ENCODE measurements at places on chromosomes 2 and 18.

GRCh38 chr2:120294008-120294340 is 41.3 kb downstream of the RALB start:
- DNase-seq, result no peak

DNA sequence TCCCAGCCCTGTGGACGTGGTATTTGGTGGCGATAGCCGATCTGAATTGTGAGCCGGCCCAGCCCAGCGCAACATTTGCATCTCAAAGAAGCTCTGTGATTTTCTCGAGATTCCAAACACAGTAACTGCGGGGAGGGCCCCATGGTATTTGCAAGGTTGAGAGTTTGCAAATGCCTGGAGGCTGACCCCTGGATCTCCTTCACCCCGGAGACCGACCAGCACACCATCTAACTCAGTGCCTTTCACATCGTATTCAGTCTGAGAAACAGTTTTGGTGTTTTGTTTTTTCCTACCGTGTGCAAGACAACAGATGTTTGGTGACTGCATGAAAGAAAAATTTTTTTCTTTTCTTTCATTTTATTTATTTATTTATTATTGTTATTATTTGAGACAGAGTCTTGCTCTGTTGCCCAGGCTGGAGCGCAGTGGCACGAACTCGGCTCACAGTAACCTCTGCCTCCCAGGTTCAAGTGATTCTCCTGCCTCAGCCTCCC is 40.3 kb downstream of the MYCN start:
- no peak for DNase-seq

DNA sequence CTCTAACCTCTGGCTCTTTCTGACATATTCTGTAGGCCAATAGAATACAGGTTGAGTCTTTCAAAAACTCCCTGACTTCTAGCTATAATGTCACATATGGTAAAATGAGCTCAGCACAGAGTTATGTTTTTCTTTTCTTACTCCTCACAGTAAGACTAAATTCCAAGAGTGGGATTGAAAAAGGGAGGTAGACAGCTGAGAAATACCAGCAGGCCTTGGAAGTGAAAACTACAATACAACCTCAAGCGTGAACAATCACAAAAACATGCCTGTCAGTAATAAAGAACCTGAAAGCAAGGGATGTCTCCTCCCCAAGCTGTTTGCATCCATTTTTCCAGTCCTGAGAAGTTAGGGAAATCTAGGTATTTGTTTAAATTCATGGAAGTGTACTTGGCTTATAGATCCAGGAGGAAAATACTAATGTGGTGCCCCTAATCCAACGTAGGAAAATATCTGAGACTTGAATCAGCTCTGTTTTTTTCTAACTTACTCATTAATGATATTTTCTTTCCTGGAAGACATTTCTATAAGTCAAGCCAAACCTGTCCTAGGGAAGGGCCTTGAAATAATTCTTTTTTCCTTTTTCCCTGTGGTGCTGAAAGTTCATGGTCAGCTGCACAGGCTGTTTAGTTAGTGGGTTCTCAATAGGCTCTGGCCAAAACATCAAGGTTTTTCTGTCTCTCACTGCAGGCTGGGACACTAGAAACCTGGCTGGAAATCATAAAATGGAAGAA is 167.9 kb upstream of the SPATS2L start:
- DNase-seq, result no peak

- DNase-seq, result no peak
Observed at GRCh38 chr2:237558961-237559641, 7.3 kb upstream of the PRLH start.

DNA sequence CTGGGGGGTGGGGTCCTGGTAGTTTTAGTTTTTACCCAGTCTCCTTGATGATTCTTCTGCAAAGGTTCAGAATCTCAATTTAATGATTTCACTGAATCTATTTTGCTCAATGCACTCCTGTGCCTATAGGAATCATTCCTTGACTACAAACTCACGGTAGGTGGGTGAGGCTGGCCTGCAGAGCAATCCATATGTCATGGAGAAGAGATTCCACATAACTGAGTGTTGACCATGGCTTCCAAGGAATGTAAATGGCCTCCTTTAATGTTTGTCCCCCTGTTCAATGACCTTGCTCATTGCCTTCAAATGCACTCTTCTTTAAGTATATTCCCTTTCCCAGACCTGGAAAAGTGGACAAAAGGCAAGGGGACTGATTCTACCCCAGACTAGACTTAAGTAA is 12.5 kb downstream of the FAP start:
- DNase-seq, result no peak

DNA sequence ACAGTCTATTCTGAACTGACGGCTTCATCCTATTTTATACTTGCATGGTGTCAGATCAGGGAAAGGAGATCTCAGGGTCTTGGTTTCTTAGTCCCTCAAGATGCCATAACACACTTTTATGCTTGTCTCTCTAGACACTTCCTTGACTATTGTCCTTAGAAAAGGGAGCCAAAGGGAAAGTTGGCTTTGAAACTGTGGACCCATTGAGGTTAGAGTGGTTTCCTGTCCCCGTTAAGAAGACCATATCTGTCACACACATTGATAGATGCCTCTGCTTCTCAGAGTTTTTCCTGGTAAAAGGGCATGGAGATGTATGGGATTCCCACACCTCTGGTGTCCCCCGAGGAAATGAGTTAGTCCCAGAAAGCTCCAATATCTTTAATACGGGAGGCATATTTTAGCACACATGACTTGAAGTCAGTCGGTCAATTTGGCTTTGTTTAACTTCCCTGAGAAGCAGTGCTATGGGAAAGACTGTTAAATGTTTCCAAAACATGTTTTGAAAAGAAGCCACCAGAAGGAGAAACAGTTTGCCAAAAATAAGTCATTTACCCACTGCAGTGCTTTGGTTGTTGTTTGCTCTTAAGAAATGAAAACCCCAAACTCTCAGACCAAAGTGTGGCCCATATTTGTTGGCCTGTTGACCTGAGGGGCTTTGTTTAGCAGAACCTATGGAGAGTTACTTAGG is 133.4 kb upstream of the CXCR4 start:
- no peak for DNase-seq

- DNase-seq, result no peak
Observed at GRCh38 chr2:221802089-221802488, 230.0 kb upstream of the EPHA4 start.

- DNase-seq, result no peak
Observed at GRCh38 chr2:103161456-103162289, 399.8 kb downstream of the TMEM182 start.

DNA sequence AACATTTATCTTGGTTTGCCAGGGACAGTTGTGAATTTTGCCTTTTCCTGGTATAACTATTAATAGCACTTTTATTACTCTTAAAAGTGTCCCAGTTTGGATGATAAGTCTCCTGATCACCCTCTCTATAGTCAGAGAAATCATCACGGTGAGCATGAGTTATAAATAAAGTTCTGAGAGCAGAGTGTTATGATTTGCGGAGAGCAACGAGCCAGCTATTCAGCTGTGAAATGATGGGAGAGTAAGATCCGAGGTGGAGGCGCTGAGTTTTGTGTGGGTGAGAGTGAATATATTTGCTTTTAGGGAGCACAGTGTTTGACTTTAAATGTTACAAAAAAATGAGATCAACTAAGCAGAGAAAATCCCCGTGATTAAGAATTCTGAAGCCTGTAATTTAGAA is 179.6 kb downstream of the DSC3 start:
- DNase-seq, result no peak

- DNase-seq, result no peak
Observed at GRCh38 chr2:11388262-11389051, 44.0 kb upstream of the ROCK2 start.

DNA sequence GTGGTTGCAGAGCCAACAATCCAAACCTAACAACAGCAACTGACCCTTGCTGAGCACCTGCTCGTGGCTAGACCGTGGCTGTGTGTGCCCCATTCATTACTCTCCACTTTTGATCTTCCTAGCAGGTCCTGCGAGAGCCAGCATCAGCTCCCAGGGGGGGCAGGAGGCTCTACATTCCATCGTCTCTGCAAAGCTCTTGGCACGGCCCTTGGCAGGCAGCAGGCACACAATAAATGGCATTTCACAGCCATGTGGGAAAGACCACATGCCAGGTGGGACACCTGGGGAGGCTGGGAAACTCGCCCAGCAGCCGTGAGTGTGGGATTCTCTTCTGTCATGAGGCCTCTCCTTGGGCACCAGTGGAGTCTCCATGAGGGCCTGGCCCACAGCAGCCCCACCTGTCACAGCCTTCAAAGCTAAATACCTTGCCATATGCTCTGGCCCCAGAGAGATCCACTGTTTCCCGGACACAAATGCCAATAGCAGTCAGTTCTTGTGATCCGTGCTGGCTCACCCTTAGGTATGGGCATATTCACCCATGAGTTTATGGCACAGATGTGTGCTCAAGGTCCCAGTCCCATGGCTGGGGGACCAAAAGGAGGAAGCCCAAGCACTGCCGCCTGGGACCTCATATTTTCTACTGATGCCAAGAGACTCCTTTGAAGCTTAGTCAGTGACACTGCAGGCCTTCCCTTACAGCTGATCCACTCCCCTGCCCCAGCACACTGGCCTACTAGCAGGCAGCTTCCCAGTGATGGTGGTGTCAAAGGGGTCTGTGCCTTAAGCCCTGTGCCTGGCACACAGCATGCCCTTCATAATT is 6.8 kb upstream of the TEX51 start:
- DNase-seq, result no peak

DNA sequence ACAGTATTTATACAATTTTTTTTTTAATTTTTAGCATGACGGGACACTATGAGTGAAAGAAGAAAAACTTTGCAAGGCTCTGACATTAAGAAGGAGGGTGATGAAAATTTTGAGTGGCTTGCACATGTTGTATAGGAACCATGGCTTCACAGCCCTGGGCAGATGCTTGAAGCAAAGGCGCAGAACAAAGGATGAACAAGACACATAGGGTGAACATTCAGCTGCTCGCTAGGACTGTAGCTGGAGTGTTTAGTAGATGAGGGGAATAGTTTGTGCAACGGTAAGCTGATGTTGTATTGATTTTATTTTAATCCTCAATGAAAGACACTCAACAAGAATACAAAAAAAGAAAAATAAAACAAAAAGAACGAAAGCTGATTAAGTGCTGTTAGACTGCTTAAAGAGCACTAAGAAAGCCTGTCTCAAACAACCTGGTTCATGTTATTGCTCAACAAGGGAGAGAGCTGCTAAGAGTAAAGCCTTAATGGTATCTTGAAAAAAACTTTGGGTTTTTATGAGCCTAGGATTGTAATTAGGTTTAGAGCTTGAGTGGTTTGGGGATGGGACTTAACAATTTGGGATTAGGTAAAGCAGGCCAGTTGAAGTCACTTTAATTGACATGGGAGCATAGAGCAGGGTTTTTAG is 41.2 kb upstream of the GCFC2 start:
- DNase-seq, result no peak

Measured in activated B cell treated with CpG ODN at 0.5 μM for 24 hours (primary cell).